ENCODE measurements at places on chromosomes 16 and 17.

DNA sequence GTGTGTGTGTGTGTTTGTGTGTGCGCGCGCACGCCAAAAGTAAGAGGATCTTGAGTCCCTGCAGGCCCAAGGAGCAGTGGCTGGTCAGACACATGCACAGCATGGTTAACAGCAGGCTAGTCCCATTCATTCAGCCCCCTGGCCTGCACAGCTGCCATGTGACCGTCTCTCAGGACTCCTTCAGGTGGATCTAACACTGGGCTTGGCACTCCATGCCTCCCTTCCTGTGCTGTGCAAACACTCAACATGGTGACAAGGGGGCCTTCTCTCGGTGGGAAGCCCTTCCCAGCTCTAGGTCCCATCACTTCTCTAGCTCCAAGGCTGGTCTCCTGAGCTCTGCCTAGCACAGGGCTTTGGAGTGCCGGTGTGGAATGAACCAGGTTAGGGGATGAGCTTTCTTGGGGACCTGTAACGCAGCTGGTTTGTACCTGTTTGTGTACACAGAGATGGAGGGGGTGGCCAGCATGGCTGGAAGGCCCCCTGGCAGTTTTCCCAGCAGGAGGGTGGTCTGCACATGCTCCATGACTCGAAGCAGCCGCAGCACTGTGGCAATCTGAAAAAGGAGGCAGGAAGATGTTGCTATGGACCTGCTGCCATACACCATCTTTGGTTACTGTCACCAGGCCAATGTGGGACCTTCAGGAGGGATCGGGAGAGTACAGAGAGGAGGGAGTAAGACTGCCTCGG is 69.4 kb upstream of the GCSH start:
- DNase-seq: no peak

DNA sequence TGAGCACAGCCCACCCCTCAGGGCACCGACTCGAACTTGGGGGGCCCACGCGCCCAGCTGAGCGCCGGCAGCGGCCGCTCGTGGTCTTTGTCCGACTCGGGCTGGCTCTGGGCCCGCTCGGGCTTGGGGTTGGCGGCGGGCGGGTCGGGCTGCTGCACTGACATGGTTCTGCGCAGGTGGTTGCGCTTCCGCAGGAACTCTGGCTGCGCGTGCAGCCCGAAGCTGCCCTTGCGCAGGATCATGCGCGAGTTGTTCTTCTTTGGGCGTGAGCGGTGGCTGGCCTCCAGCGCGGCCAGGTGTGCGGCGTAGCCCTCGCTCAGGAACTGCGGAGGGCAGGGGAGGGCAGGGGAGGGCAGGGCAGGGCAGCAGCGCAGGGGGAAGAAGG is 11.1 kb downstream of the PIMREG start:
- no peak for DNase-seq

DNA sequence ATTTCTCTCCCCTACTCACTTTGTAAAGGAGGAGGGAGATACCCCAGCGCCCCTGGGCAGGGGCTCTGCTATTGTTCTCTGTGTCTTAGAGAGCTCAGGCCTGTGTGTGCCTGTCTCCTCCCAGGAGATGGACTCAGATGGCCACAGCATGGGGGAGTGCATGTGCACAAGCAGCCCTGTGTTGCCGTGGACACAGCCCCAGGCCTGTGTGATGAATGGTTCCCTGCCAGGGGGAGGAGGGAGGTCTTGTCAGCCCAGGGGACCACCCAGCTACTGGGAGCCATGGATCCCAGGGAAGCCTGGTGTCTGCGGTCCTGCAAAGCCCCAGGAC is 26.3 kb downstream of the GINS2 start:
- DNase-seq: no peak

GRCh38 chr17:10048629-10049350 is 143.7 kb upstream of the RCVRN start:
- DNase-seq: no peak

DNA sequence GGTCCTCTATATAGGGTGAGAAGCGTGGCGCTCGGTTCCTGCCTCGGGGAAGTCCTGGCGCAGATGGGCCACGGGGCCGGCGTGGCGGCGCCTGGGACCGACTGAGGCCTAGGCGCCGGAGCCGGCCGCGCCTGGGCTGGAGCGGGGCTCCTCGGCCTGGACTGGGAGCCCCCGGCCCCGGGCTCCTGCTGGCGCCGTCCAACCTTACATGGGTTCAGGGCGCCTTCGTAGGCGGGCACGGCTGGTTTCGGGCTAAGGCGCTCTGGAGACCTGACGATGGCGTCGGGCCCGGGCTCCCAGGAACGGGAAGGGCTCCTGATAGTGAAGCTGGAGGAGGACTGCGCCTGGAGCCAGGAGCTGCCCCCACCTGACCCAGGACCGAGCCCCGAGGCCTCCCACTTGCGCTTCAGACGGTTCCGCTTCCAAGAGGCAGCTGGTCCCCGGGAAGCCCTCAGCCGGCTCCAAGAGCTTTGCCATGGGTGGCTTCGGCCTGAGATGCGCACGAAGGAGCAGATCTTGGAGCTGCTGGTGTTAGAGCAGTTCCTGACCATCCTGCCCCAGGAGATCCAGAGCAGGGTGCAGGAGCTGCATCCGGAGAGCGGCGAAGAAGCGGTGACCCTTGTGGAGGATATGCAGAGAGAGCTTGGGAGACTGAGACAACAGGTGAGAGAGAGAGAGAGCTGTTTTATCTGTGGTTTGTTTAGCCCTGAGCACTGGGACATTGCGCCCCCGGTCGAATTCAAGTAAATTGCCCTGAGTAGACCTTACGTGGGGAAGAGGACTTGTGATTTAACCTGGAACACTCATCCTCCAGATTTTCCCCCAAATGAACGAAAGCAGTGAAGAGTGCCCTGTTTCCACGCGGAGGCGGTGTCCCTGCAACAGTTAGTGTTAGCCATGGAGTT is 504 bp downstream of the ZNF263 start:
- DNase-seq: no peak

GRCh38 chr16:11225677-11226549 is 30.1 kb downstream of the SOCS1 start:
- no peak for DNase-seq

GRCh38 chr16:85307552-85308364 is 195.5 kb upstream of the CIBAR2 start:
- DNase-seq: no peak

DNA sequence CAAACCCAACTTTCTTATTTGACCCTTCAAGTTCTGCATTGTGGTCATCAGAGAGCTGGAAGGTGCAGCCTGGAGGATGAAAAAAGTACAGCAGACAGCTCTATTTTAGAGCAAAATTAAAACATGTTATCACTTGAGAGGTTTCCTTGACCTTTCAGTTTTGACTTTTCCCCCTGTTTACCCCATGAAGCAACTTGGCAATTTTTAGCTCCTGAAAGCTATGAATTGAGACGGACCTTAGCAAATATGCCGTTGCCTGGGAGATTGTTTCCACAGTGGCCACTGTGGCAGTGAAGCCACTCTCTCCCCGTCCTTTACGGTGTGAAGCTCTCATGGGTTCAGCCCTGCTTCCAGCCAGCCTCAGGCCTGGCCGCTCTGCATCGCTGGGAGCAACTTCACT is 398.6 kb downstream of the CPPED1 start:
- no peak for DNase-seq

DNA sequence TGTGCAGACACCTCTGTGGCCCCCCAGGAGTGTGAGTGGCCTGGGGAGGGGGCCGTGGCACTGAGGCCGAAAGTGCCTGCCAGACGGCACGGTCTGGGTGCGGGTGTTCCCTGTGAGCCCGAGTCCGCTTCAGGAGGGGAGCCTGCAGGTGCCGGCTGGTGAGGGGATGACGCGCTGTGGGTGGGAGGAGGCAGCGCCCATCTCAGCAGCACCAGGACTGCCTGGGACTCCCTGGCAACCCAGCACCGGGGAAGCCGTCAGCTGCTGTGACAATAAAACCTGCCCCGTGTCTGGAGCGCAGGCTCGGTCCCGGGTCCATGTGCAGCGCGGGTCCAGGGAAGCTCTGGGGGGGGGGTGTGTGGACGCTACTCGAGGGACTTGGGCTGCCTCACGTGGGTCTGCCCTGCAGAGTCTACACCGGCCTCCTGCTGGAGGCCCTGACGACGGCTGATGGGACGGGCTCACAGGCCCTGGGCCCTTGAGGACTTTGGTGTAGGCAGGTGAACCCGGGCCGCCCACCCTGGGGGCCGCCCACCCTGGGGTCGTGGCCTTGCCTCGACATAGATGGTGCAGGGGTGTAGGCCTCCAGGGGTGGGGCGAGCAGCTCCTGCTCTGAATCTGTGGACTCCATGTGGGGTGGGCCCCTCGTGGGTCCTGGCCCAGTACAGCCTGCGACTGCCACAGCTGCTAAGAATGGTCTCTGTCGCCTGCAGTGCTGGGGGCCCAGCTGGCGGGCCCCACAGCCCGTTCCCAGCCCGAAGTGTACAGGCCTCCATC is 5.9 kb upstream of the RAB40C start:
- DNase-seq: no peak

DNA sequence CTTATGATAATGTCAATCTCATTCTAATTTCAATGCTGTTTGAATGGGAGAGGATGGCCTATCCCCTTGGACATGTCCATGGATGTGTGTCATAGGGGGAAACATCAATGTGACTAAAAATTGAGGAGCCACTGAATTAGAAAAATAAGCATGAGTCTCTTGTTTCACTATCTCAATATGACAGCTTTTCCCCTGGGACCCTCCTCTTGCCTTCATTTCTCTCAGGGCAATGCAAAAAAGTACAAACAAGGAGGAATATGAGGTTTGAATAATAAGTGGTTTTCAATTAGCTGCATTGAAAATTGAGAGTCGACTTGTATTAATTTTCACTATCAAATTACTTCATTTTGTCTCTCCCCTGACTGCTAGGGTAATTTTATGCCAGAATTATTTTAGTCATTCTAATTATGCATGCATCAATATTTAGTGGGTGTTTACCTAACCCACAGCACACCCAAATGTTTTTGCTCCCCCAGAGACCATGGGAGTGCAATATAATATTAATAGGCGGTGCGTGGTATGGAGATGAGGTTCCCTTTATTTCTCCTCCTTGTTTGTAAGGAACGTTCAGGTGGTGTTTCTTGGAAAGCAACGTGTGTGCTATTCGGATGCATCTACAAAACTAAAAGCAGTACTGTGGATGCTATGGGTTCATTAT is 6.8 kb upstream of the SDR42E1 start:
- no peak for DNase-seq

GRCh38 chr17:73943416-73944110 is 259.9 kb upstream of the RPL38 start:
- no peak for DNase-seq

DNA sequence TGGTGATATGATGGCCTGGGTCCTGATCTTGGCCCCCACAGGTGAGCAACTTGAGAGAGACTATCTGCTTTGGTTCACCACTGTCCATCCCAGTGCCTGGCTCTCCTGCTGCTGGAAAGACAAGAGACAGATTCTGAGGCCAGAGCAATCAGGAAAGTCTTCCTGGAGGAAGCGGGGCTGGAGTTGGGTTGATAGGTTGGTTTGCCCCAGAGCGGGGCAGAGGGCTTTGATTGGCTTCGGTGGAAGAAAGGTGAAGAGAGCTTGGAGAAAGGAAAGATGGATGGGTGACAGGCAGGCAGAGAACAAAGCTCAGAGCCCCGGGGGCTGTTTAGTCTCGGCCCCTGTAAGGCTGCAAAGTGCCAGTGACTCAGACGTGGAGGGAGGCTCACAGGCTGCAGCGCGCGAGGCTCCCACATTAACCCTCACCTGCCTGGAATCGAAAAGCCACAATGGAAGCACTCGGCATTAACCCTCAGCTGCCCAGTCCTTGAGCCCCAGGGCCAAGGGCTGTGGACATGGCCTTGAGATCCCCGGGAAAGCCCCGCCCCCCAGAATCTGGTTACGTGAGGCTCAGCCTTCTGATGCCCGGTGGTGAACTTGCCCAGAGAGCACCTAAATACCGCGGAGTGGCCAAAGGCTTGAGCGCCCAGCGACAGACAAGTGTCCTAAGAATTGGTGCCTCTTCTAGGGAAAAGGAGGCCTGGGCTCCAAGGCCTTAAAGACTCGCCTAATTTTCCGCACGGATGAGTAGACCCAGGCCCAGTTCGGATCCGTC is 996 bp upstream of the CPNE2 start:
- no peak for DNase-seq

DNA sequence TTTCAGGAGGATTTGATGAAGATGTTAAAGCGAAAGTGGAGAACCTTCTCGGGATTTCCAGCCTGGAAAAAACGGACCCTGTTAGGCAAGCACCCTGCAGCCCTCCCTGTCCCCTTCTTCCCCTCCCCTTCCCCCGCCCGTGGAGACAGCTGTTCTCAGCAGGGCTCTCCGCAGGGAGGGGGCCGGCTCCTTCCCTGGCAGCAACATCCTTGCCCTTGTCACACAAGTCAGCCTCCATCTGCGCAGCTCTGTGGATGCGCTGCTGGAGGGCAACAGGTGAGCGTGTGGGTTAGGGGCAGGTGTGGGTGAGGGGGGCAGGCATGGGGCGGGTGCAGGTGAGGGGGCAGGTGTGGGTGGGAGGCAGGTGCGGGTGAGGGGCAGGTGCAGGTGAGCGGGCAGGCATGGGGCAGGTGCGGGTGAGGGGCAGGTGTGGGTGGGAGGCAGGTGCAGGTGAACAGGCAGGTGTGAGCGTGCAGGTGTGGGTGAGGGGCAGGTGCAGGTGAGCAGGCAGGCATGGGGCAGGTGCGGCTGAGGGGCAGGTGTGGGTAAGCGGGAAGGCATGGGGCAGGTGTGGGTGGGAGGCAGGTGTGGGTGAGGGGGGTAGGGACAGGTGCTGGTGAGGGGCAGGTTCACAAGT is 9.4 kb downstream of the CYBC1 start:
- DNase-seq: no peak

DNA sequence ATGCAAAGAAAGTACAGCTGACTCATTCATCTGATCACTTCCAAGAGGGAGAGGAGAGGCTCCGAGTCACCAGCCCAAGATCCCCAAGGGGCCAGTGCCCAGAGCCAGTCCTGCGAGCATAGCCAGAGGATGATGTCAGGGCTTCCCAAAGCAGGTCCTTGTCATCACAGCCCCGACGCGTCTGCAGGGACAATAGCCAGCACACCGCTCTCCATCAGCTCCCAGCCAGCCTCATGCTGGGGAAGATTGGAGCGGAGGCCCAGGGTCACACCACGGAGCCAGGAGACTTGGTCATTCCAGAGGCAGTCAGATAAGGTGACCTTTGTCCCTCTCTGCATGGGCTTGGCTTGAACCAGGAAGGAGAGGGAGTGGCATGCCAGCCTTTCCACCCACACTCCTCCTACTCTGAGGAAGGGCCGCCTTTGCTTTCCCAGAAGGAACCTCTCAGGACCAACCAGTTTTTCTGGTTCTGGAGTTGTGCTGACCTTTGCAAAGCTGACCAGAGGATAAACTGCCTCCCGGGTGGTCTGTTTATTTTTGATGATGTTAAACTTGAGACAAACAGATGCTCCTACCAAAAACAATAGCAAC is 58.3 kb upstream of the ARHGAP44 start:
- DNase-seq: no peak

DNA sequence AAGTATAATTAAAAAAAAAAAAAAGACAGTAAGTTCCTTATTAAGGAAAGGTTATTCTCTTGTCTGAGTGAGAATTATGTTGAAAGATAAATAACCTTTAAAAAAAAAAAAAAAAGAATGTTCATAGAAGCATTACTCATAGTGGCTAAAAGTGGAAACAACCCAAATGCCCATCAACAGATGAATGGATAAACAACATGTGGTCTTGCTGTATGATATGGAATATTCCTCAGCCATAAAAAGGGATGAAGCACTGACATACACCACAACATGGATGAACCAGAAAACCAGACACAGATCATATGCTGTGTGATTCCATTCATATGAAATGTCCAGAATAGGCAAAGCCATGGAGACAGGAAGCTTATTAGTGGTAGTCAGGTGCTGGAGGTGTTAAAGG is 9.2 kb upstream of the CCNF start:
- no peak for DNase-seq

- DNase-seq: no peak
Observed at GRCh38 chr17:29927546-29927945, 2.5 kb downstream of the SSH2 start.
